ENCODE measurements at places on chromosomes 1 and 21. TPM values are rescaled to one million over a fixed set of nuclear protein-coding genes. Genes with fewer than 3 reads are reported as not detected.

- no peak for DNase-seq
These were observed 3.6 kb downstream of the PAQR7 start for GRCh38 chr1:25871704-25872494.

DNA sequence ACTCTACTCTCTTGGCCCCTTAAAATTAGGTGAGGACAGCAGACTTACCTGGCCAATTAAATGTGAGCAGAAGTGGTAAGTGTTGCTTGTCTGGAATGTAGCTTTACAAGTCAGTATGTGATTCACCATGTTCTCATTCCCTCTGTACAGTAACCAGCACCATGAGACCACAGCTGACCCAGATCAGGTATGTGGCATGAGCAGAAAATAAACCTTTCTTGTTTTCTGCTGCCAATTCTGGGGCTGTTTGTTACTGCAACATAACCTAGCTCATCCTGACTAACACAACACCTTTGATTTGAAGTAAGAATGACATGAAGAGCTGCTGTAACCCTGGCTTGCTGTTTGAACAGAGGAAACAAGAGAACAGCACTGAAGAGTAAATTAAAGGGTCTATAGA, 24.9 kb downstream of the ITPKB start:
- DNase-seq, result no peak

- DNase-seq, result no peak
These were observed 243.6 kb downstream of the TNR start for GRCh38 chr1:175499595-175500382.

- DNase-seq, result no peak
These were observed 62.5 kb upstream of the KRTAP11-1 start for GRCh38 chr21:30943920-30944319.

Gene LMOD1
- 0.47 TPM for total RNA-seq

- DNase-seq, result no peak
These were observed 172.5 kb downstream of the CTH start for GRCh38 chr1:70583522-70583921.

Gene TUFT1
- total RNA-seq, result 8.4 TPM

DNA sequence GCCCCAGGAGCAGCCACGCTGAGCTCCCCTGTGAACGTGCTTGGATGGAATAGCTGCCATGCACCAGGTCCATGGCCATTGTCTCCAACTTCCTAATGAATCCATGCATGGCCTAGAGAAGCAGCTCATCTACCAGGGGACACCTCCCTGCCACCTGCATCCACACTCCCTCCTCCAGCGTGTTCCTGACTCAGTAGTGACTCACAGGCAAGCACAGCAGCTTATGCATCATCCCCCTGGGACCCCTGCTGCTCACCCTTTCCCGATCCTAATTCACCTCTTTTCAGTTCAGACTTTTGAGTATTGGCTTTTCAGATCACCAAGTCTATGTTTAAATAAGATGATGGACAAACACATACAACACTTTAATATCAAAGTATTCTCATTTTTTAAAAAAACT, 39.9 kb upstream of the TADA1 start:
- no peak for DNase-seq

Gene KCNT2
- total RNA-seq, result 50.1 TPM

Gene PARK7
- 112 TPM for total RNA-seq

Gene SLC1A7
- not detected for total RNA-seq

- no peak for DNase-seq
These were observed 534.4 kb upstream of the CXADR start for GRCh38 chr21:16978309-16978895.

Gene HSD3B1
- total RNA-seq, result not detected

DNA sequence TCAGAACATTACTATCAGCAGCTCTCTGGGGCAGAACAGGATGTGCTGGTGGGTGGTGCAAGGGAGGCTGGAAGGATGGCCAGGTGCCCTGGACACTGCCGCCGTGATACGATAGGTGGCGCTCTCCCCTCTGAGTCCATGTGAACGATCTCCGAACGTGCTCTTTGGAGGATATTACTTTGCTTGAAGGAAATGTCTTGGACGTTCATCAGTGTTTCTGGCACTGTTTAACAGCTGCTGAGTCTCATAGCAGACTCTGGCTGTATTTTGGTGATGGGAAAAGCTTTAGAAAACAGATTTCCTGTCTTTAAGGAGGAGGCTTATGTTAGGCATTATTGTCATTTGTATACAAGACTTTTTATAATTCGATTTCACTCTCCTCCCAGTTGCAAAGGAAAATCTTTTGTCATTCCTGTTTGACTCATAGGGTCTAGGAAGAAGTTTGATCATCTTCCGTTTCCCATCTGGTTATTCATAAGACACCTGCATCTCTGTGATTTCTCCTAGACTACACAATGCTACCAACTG, 386.2 kb upstream of the ADGRL2 start:
- DNase-seq, result peak; percentile 29

- DNase-seq, result no peak
These were observed 73.1 kb downstream of the GREM2 start for GRCh38 chr1:240538776-240539430.

Gene CBS
- 68.3 TPM for total RNA-seq

Gene ADGRL2
- 130 TPM for total RNA-seq

Gene CCDC185
- not detected for total RNA-seq

Gene MFSD2A
- 18.4 TPM for total RNA-seq

- DNase-seq, result no peak
These were observed 8.2 kb downstream of the DCLRE1B start for GRCh38 chr1:113913312-113913668.

Gene PDE9A
- total RNA-seq, result 16.7 TPM

- DNase-seq, result no peak
These were observed 345.5 kb downstream of the SMYD3 start for GRCh38 chr1:246161626-246162025.

DNA sequence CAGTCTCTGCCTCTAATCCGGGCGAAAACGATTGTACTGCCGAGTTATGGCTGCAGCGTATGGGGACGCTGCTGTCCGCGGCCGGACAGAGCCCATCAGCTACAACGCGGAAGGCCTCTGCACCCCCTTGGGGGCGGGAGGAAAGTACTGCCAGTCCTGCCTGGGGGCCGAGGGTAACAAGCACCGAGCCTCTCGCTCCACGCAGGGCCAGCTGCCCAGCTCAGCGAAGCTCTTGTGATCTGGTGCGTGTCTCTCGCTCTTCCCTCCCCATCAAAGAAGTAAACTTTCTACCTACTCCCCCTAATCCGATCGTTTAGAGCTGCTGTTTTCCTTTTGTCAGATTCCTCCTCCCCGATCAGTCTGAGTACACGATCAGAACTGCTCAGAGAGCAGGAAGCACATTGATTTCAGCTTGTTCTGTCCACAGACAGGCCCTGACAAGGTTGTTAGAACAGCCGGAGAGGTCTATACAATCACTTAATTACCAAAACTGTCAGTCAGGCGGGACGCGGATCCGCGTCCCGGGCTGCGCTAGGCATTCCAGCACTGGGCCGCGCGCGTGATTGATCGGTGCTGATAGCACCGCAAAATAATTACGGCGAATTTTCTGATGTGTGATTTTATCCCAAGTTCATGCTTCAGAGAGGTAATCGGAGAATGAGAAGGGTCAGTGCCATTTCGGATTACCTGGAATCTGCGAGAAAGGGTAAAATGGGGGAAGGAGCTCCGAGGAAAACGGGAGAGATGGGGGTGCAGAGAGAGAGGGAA, 8.7 kb upstream of the BARHL2 start:
- no peak for DNase-seq

GRCh38 chr1:21368515-21369289, 71.2 kb upstream of the NBPF3 start:
- peak; percentile 64 for DNase-seq
